Tibial nerve (tissue), 4 donors: ENCODE measurements at places on chromosomes 1 and 21.

- no peak for DNase-seq
Observed at GRCh38 chr21:35236090-35236489, 187.0 kb upstream of the RUNX1 start.

GRCh38 chr1:227785805-227786671 lies 29.4 kb upstream of the PRSS38 start:
- peak; percentile 6 for DNase-seq

- DNase-seq: no peak
Observed at GRCh38 chr1:186327331-186327730, 47.7 kb downstream of the TPR start.

GRCh38 chr1:64884261-64885040 lies 81.9 kb downstream of the JAK1 start:
- no peak for DNase-seq

GRCh38 chr1:225689882-225690459 lies 37.0 kb upstream of the ENAH start:
- DNase-seq: no peak

DNA sequence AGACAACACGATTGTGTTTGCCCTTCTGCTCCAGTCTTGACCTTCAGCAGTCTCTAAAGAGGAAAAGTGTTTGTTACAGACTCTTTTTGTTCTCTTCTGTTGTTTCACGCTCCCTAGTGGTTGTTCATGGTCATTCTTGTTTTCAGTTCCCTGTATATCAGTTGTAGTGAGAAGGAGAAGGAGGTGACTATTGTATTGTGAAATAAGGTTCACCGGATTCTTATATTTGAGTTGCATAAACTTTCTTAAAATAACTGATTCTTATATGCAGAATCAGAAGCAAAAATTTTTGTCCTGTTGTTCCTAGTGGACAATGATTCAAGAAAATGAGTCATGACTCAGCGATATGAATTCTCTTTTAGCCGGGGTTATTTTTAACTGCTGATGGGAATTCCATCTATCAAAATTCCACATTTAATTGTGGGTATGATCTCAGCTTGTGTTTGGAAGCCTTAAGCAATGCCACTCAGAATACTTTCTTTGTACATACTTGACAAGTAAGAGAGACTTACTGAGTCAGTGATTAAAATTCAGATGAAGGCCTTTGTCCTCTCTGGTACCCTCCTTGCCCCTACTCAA lies 152.2 kb downstream of the CLEC20A start:
- DNase-seq: no peak

GRCh38 chr1:197984289-197984688 lies 67.1 kb downstream of the LHX9 start:
- DNase-seq: no peak

DNA sequence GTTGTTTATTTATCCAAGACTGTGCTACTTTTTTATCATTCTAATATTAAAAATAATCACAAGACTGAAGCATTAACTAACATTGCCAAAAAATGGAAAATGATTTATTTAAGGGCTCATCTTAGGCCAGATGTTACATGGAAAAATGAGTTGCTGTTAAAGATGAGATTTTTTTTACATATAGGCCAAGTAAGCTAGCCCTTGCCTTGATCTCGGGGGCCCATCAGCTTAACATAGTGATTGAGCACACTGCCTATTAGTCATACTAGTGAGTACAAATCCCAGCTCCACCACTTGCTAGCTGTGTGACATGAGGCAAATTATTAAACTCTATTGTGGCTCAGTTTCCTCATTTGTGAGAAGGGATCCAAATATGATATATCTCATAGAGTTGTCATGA lies 275.9 kb upstream of the SNX7 start:
- DNase-seq: no peak

GRCh38 chr1:185396126-185396525 lies 79.1 kb upstream of the IVNS1ABP start:
- DNase-seq: no peak

DNA sequence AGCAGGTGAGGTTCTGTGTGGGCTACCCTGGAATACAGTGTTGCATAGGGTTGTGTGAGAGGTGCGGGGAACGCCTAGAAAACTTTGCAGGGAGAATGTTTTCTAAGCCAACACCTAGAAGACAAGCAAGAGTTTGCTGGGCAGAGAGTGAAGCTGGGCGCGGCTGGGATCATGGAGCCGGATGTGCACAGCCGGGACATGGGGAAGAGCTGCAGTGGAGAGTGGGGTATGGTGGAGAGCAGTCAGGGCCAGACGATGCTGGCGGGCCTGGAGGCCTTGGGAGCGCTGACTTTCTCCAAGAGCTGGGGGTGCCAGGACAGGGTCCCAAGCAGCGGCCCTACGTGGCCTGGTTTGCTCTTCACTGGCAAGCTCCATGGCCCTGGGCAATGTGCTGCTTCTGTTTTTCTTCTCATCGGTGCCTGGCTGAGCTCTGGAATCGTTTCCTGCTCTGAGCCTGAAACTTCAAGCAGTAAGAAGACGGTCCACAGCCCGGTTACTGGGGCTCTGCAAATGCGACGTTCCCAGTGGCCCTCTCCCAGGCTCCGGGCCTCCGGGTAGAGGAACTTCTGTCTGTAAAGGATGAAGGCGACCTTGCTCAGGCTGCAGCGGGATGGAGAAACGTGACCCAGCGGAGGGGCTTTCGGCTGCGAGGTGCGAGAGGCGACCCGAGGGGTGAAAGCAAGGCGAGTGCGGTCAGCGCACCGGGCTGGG lies 51.9 kb upstream of the CD34 start:
- DNase-seq: no peak

DNA sequence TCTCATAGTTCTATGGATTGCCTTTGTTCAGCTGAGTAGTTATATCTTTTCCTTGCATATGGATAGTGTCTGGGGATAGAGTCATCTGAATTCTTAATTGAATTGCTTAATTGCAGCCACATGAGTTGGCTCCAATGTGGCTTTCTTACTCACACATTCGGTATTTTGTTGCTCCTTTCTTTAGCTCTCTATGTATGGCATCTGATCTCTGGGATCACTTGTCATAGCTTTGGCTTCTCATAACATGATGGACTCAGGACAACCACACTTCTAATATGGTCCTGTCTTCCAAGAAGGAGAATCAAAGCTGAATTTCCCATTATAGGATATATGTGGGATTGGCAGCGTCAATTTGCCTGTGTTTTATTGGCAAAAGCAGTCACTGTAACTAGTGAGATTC lies 716.2 kb downstream of the NCAM2 start:
- no peak for DNase-seq

- DNase-seq: no peak
Observed at GRCh38 chr21:45594721-45595489, 48.6 kb upstream of the PCBP3 start.

DNA sequence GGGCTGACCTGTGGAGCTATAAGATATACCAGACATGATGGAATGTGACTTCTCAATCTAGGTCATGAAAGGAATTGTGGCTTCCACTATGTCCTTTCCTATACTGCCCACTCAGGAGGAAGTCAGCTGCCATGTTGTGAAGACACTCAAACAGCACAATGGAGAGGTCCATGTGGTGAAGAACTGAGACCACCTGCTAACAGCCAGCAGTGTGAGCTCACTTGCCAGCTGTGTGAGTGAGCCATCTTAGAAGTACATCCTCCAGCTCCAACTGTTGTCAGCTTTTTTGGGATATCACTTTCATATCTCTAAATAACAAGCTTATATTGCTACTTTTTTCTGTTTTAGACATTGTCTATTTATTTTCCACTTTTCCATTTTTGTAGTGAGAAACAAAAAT lies 29.7 kb downstream of the OLFML3 start:
- DNase-seq: no peak

GRCh38 chr1:212234431-212235395 lies 50.5 kb upstream of the PPP2R5A start:
- DNase-seq: peak; percentile 25

DNA sequence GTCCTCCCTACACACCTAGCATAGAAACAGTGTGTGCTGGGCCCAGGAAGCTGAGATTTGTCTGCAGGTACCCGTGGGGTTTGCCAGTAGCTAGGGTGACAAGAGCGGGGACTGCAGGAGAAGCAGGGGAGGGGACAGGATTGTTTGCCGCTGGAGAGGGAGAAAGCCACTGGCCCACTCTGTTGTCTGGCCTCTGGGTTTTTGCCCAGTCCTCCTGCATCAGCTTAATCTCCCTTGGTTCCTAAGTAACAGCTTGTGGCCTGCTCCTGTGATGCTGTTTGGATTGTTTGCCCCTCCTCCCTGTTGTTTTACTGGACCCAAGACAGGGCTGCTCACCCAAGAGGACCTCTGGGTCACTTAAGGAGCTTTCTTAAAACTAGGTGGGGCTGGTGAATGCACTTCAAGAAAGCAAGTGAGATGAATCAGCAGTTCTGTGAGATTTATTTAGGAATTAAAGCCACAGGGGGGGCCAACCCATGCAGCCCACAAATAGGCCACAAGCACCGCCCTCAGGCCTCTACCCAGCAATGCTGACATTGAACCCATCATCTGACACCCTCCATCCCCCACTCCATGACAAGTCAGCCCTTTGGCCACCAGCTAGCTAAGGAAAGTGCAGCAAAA lies 142.8 kb downstream of the ZZZ3 start:
- no peak for DNase-seq

DNA sequence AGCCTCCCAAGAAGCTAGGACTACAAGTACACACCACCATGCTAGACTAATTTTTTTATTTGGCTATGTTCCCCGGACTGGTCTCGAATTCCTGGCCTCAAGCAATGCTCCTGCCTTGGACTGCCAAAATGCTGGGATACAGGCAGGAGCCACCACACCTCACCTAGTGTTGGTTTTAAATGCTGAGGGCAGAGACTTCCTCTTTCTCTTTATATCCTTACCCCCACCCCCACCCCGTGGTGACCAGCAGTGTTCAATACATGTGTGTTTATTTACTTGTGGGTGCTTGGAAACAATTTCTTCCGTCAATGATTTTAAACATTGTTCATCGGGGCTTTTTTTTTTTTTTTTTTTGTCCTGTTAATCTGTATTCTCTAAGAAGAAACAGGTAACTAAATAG lies 158.9 kb downstream of the ZBTB18 start:
- DNase-seq: no peak

- DNase-seq: no peak
Observed at GRCh38 chr1:24284156-24284471, 35.0 kb upstream of the GRHL3 start.

- DNase-seq: no peak
Observed at GRCh38 chr1:107499139-107499744, 358.4 kb downstream of the NTNG1 start.

DNA sequence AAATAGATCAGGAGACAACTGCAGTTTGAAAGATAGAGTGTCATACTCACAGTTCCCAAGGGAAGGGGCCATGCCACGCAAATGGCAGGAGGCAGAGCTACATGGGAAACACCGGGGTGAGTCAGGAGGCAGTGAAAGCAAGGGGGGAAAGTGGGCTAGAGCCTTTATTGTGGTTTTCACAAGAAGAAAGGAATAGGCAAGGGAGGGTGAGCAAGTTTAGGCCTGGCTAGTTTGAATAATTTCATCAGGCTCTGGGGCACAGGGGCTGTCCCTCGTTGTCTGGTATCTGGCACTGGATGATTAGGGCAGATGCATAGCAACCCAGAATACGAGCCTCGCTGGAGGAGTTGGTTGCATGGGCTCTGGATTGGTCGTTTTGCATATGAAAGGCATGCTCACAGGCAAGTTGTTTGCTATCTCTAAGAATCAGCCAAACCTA lies 17.0 kb upstream of the ITLN2 start:
- no peak for DNase-seq

GRCh38 chr1:228964178-228965089 lies 229.2 kb downstream of the RHOU start:
- DNase-seq: no peak

DNA sequence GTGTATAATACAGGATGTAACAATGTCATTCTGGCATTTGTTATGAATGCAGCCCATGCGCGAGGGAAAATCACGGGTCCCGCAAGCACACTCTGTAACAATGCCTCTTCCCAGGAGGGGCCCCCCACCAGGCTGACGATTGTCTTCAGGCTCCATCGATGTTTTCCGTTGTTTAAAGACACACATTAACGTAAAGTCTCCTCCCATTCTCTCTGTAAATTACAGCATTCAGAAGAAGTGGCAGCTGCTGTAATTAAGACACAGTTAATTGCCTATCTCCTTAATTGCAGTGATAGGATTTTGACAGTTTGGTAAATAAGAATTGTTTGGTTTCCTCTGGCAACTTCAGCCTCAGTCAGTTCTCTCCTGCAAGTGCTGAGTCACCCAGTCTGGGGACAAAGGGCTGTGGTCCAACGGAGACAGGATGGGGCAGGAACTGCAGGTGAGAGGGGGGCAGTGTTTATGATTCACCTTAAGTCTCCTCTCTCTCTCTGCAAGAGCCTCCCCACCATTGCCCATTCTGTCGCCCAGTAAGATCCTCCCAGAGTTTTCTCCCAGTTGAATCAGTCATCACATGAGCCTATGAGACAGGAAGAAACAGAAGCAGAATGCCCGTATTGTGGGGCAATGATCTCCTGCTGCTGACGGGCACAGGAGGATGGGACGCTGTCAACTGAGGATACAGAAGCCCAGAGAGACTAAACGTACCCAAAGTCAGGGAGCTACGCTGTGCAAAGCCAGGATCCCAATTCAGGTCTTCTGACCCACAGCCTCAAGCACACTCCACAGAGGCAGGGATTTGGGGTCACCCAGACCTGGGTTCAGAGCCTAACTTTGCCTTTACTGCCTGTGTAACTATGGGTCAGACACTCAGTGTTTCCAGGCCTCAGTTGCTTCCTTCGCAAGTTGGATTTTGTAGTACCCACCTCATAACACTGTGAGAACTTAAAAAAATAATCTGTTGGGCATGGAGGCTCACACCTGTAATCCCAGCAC lies 110.0 kb downstream of the ADSS2 start:
- no peak for DNase-seq

DNA sequence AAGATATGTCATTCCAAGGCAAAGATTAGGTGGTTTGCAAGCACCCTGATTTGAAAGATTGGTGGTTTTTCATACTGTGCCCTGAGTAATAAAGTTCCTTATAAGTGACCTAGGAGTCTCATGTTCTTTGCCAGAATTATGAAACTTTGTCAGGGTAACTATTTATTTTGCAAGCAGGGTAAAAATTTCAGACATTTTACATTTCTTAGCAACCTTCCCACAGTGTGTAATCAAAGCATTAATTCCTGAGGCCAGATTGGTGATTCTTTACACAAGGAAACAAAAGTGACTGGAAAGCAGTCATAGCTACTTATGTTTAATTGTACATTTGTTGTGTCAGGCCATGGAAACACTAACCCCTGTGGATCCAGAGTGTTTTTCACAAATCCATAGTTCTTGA lies 998.0 kb upstream of the B3GALT2 start:
- DNase-seq: no peak

- no peak for DNase-seq
Observed at GRCh38 chr1:41870076-41870562, 48.6 kb downstream of the HIVEP3 start.

DNA sequence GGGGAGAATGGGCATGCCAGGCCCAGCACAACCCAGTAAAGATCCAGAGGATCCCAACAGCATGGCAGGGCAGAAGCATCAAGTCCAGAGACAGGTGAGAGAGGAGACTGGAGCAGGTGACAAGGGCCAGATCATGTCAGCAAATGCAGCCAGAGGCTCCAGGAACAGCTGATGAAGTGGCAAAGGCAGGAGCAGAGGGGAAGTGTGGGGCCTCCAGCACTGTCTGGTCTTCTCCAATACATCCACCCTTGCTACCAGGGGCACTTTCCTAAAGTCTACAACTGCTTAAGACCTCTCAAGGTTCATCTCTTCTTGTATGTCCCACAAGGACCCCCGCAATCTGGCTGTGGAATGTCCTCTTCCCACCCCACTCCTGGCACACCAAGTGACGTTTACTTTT lies 17.4 kb downstream of the FAM163A start:
- DNase-seq: no peak
